ENCODE measurements at places on chromosomes 4 and X.
A peak's percentile ranks its signal among the peaks of the same experiment; 100 is the strongest.

DNA sequence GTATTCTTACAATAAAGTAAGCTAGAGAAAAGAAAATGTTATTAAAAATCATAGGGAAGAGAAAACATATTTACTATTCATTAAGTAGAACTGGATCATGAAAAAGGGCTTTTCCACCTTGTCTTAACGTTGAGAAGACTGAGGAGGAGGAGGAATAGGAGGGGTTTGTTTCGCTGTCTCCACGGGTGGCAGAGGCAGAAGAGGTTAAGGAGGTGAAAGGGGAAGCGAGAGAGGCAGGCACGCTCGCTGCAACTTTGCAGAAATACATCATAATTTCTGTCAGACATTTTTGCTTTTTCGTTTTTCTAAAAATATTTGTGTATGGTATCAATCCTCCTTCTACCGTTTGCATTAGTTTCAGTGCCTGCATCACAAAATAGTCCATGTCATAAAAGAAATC, 2375.1 kb upstream of the AGA start:
- no peak for DNase-seq

- no peak for DNase-seq
These were observed 563.0 kb upstream of the NR3C2 start for GRCh38 chr4:149005191-149005590.

DNA sequence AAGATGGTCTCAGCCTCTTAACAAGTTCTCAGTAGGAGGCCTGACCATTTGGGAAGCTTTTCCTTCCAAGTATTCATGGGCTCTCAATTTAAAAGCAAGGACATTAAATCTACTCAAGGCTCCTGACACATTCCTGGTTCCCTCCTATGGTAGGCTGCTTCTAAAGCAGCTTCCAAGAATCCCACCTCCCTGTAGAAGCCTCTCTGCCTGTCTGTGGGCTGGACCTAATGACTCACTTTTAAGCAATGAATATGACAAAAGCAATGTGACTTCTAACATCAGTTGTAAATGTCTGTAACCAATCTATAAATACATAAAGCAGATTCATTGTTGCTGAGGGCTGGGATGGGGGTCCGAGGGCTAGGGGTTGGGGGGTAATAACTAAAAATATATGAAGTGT, 99.5 kb upstream of the FAM9B start:
- DNase-seq, result no peak

GRCh38 chrX:9327747-9328145, 137.1 kb upstream of the TBL1X start:
- no peak for DNase-seq

- peak; percentile 3 for DNase-seq
These were observed 1.5 kb upstream of the SLC16A2 start for GRCh38 chrX:74419864-74420195.

- DNase-seq, result no peak
These were observed 12.0 kb downstream of the AREG start for GRCh38 chr4:74456849-74457395.

DNA sequence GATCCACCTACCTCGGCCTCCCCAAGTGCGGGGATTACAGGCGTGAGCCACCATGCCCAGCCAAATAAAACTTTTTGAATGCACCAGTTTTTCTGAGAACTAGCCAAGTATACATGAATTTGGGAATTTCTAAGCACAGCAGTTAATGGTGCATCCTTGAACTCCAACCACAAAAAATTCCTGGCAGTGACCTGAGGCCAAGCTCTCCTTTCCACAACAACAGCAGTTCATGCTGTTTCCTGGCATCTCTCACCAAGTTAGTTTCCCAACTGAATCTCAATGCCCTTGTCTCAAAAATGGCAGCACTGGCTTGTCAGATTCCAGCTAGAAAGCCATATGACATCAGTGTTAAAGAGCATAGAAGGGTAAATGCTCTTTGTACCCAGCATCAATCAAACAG, 15.9 kb upstream of the XKRX start:
- no peak for DNase-seq

- DNase-seq, result no peak
These were observed 17.6 kb upstream of the GABRA4 start for GRCh38 chr4:47010912-47011446.

GRCh38 chrX:69119122-69119521, 46.1 kb downstream of the PJA1 start:
- DNase-seq, result no peak

Measured in NCI-H748 treated with DMSO at 0.1 percent for 48 hours (cell line).